ENCODE measurements at places on chromosomes 1 and 21. TPM values are rescaled to one million over a fixed set of nuclear protein-coding genes. Genes with fewer than 3 reads are reported as not detected.

Gene RIMS3
- polyA plus RNA-seq, result 2.8 TPM

Gene GBP4
- 7.6 TPM for polyA plus RNA-seq

Gene SPSB1
- polyA plus RNA-seq, result 11.9 TPM

Gene HSF2BP
- 2.7 TPM for polyA plus RNA-seq

Gene PTPN14
- polyA plus RNA-seq, result 22.5 TPM

DNA sequence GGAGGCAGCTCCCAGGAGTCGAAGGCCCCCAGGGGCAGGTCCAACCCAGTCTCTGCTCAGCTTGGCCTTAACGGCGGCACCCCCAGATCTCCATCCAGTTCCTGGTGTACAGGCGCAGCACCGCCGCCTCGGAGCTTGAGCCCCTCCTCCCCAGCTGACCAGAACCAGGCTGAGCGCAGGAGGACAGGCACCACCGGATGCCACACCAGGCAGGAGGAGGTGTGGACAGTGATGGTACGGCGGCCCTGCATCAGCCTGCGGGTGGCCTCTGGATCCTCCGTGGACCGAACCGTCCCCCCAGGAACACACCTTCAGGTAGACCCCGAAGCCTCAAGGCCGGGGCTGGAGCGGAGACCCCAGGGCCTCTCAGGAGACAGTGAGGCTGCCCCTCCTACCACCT lies 16.4 kb downstream of the SLC66A1 start:
- no peak for DNase-seq

- DNase-seq, result no peak
Measured at GRCh38 chr1:43802356-43802980, 95.1 kb downstream of the ST3GAL3 start.

Measured in left renal pelvis (tissue), 4 donors.